Calu3 (cell line): ENCODE measurements at places on chromosomes 2 and 18.
A peak's percentile ranks its signal among the peaks of the same experiment; 100 is the strongest.

DNA sequence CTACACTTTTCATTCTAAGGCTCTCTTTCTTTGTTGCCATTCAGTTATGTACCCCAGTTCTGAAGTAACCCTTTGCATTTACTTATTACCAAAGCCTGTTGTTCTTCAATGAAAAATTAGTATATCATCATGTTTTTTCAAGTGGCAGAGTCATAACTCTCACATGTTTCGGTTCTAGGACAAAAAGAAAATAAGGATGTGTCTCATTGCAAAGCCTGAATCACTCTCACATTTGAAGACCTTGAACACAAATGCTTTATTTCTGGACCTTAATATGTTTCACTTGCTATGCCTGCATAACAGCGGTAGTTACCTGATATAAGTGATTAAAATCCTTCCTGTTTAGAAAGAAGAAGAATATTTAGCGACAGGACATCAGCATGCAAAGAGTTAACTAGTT, 49.1 kb downstream of the ZEB2 start:
- DNase-seq, result no peak

GRCh38 chr18:28095041-28095440, 81.9 kb downstream of the CDH2 start:
- DNase-seq, result no peak

GRCh38 chr2:161481619-161482018, 65.5 kb downstream of the TBR1 start:
- no peak for DNase-seq

DNA sequence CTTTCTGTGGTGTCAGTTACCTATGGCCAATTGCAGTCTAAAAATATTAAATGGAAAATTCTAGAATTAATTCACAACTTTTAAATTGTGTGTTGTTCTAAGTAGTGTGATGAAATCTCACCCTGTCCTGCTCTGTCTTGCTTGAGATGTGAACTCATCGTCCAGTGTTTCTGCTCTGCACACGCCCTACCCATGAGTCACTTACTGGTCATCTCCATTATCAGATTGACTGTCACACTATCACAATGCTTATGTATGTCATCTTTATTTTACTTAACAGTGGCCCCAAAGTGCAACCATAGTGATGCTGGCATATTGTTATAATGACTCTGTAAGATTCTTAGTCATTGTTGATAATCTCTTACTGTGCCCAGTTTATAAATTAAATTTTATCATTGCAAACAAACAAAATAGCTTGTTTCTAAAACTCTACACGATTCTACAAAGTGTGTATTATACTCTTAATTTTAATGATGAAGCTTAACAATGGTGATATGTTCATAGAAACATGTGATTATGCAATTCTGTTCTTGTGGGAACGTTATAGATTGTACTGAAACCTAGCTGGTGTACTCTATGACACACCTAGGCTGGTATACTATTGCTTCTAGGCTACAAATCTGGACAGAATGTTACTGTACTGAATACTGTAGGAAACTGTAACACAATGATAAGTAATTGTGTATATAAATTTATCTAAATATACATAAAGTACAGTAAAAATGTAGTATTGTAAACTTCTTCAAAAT, 1086.8 kb upstream of the PIK3C3 start:
- no peak for DNase-seq

GRCh38 chr18:9915291-9916076, 1.7 kb downstream of the VAPA start:
- DNase-seq, result no peak

DNA sequence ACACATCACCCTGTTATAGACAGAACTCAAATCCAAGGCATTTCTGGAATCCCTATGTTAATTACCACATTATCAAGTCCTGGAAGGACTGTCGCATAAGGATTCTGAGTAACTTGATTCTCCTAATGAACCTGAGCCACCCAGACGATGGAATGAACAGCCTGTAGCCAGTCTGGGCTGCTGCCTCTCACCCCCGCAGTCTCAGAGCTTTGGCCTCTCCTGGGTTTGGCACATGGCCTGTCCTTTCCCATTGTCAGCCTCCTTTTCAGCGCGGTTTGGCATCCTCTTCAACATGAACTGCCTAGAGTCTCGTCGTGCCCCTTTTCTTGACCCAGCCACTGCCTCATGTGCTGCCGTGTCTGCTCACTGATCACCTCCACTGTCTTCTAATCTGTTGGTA, 147.6 kb downstream of the SLC8A1 start:
- DNase-seq, result no peak

- no peak for DNase-seq
Measured at GRCh38 chr2:144603334-144603733, 83.4 kb upstream of the ZEB2 start.

GRCh38 chr2:70828914-70829824, 6.4 kb downstream of the CD207 start:
- DNase-seq, result no peak

GRCh38 chr2:60706021-60706420, 50.0 kb upstream of the PAPOLG start:
- no peak for DNase-seq

- DNase-seq, result no peak
Measured at GRCh38 chr2:126275098-126275497, 380.9 kb upstream of the GYPC start.

DNA sequence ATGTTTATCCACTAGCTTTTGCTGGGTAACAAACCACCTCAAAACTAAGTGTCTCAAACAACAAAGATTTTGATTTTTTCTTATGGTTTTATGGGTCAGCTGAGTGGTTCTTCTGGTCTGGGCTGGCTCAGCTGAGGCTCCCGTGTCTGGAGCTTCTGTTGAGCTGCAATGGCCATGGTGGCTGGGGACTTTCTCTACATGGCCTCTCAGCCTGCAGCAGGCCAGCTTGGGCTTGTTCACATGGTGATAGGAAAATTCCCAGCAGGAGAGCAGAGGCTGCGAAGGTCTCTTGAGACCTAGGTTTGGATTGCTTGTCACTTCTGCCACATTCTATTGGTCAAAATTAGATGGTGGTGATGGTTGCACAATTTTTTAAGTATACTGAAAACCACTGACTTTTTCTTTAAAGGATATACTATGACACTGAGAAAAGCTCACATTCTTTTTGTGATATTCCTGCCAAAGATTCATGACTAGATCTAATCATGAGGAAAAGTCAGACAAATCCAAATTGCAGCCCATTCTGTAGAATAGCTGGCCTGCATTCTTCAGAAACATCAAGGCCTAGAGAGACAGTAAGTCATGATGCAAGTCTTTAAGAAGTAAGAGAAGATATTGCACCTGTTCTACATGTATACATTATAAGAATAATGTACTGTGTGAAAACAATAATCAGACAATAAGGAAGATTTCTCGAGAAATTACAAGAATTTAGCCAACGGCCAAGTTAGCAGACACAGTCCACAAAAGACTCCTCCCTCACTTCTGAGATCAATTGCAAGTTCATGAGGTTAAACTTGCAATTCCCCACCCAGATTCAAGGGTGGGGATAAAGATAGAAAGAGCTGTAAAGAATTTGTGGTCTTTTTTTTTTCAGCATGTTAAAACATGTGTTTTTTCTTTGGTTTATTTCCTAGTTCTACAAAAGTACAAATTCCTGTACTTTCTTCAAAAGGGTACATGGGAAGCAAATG, 35.0 kb upstream of the IL1R2 start:
- no peak for DNase-seq

DNA sequence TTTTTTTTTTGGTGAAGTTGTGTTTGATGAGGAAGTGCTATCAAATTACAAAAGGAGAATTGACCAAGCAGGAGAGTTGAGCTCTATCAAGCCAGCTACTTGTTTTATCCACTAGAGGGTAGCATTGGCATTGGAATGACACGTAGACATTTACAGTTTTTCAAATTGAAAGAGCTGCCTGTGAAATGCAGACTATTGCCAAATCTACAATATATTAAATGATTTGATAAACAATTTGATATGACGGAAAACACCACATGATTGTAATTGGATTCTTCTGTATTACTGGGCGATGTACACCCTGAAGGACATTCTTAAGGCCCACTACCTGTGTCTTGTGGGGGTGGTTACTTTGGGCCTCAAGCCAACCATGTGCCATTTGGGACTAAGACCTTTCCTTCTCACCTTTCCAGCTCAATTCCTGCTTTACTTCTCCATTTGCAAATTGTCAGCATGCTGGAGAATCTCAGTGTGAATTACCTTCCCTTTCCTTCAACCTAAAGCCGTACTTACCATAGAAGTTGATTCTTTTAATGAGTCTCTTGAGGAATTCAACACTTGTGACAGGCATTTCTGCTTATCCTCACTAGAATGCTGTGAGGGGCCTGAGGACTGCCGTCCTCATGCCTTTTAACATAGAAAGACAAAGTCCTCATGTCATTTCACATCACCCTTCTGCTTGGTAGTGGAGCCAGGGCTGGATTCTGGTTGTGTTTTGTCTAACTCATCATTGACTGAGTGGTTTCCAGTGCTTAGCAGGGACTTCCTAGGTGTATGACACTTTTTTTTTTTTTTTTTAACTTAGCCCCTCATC, 134.8 kb upstream of the THUMPD2 start:
- peak; percentile 28 for DNase-seq

- no peak for DNase-seq
Measured at GRCh38 chr2:232417489-232417888, 10.8 kb downstream of the ALPG start.

- DNase-seq, result no peak
Measured at GRCh38 chr2:37653805-37654378, 17.6 kb downstream of the CDC42EP3 start.

DNA sequence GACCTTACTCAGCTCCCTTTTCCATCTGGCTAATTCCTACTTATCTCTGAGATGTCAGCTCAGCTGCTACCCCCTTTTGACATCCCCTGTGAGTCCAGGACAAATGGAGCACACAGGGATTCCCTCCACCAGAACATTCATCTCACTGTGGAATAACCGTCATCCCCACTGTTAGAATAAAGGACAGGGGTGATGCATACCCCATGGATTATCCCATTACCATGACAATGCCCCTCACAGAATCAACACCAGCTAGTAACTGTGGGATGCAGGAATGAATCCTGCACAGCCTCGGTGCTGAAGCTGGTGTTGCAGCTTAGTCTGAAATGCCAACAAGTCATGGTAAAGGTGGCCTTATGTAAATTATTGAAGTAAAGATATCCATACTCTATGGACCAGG, 624.8 kb upstream of the RAB6C start:
- no peak for DNase-seq

- peak; percentile 67 for DNase-seq
Measured at GRCh38 chr2:48601349-48601748, 16.3 kb upstream of the GTF2A1L start.

- DNase-seq, result no peak
Measured at GRCh38 chr2:194464964-194465638, 1191.9 kb upstream of the SLC39A10 start.

GRCh38 chr2:104872866-104873688, 19.2 kb downstream of the POU3F3 start:
- peak; percentile 69 for DNase-seq

- no peak for DNase-seq
Measured at GRCh38 chr2:44397447-44398175, 35.9 kb downstream of the CAMKMT start.

GRCh38 chr18:24209558-24209957, 70.7 kb downstream of the CABYR start:
- DNase-seq, result peak; percentile 28

- DNase-seq, result no peak
Measured at GRCh38 chr2:45131587-45131986, 122.3 kb upstream of the SIX2 start.

DNA sequence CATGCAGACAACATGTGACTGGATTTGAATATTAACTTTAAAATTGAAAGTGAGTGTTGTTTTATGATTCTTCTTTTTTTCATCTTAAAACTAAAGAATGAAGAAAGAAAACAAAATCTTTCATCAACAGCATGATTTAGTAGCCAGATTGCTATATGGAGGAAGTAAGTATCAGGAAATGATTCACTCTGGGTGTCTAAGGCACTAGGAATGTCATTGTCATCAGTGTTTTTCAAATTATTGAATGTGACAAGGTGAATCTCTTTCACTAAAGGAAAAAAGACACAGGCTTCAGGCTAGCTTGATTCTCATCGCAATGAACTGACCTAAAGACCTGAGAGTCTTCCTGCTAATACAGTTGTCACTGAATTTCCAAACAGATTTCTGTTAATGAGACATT, 430.1 kb downstream of the FBXO15 start:
- no peak for DNase-seq

DNA sequence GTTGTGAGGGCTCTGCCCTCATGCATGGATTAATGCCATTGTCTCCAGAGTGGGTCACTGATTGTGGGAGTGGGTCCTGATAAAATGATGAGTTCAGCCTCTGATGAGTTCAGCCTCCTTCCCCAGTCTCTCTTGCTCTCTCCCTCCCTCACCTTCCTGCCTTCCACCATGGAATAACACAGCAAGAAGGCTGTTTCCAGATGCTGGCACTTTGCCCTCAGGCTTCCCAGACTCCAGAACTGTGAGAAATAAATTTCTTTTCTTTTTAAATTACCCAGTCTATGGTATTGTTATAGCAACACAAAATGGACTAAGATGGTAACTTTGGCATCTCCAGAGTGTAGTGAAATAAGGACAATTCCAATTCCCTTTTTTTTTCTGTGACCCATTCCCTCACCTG, 47.1 kb upstream of the MAP4K3 start:
- DNase-seq, result no peak

DNA sequence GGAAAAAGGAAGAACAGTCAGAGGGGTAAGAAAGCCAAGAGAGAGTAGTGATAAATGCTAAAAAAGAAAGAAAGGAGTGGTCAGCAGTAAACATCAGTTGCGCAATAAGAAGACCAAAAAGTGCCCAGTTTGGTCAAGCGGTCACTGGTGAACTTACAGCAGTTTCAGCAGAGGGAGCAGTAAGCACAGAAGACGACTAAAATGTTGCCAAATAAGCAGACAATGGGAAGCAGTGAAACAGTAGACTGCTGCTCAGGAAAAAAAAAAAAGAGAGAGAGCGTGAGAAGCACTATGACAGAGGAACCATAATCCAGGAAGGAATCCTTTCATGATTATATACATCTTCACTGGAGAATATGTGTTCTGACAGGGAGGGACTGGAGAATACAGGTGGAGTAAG, 45.8 kb downstream of the DNAJC10 start:
- DNase-seq, result no peak

- DNase-seq, result no peak
Measured at GRCh38 chr2:182929972-182930371, 63.5 kb upstream of the FRZB start.

DNA sequence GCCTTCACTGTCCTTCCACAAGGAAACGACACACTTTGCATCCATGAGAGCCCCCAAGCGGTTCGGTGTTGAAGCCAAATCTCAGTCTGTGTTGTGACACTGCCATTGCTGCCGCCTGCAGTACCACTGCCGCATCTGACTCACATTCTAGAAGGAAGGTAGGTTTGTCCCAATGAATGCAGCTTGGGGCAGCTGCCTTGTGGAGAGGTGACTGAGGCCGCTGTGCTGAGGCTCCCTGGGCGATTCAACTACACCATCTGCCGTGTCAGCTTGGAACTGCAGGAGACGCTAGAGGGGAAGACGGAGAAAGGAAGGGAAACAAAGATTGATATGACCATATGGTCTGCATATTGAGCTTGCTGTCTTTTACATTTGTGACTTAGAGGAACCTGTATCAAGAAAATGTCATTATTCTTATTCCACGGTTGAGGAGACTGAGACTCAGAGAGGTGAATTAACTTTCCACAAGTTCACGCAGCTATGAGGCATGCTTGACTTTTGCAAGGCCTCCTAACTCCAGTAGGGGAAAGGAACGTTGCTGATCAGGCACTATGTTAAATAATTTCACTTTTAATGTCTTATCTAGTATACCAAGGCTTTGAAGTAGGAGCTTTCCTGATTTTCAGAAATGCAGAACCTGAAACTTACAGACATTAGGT, 43.5 kb upstream of the LMAN1 start:
- peak; percentile 89 for DNase-seq

- DNase-seq, result peak; percentile 86
Measured at GRCh38 chr2:217162533-217162932, 302.7 kb upstream of the TNP1 start.
